ENCODE measurements at places on chromosomes 3 and 15.

DNA sequence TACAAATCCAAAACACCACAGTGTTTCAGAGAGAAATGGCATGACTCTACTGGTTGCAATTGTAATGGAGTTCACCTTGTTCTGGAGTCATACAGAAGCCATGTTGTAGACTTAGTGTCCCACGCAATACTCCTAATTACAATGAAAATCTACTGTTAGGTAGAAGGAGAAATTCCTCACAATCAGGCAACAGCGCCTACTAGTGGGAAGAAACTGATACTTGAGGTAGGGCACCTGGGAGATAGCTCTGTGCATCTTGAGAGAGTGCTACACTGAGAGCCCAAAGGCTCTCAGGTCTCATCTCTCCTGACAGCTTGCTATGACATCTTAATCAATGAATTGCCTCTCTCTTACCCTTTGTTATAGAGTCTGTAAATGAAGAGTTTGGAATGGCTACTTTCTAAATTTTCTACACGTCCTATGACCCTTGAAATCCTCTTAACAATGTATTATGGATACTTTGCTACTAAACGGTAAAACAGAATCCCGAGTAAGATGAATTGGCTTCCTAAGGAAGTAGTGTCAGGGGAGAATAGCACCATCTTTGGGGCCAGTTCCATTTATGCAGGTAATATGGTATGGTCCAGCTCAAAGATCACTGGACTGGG, 422.7 kb upstream of the TPRG1 start:
- peak; percentile 4 for DNase-seq

- DNase-seq, result no peak
These were observed 17.3 kb upstream of the SOX14 start for GRCh38 chr3:137746808-137747207.

GRCh38 chr3:102114264-102114979, 265.1 kb downstream of the NFKBIZ start:
- peak; percentile 4 for DNase-seq

GRCh38 chr3:167978071-167978470, 117.7 kb downstream of the GOLIM4 start:
- DNase-seq, result no peak

DNA sequence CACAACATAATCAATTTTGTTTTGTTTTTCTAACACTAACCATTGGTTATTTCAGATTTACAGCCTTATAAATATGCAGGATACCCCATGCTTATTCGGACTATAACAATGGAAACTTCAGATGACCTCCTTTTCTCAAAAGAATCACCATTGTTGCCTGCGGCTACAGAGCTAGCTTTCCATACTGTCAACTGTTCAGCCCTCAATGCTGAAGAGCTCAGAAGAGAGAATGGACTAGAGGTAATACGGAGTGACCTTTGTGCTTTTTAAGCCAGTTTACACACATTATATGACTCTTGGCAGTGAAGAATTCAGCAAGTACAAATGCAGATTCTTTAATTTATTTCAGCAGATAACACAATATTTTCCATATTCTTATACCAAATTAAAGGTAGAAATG, 81.8 kb downstream of the DNAJC13 start:
- no peak for DNase-seq

DNA sequence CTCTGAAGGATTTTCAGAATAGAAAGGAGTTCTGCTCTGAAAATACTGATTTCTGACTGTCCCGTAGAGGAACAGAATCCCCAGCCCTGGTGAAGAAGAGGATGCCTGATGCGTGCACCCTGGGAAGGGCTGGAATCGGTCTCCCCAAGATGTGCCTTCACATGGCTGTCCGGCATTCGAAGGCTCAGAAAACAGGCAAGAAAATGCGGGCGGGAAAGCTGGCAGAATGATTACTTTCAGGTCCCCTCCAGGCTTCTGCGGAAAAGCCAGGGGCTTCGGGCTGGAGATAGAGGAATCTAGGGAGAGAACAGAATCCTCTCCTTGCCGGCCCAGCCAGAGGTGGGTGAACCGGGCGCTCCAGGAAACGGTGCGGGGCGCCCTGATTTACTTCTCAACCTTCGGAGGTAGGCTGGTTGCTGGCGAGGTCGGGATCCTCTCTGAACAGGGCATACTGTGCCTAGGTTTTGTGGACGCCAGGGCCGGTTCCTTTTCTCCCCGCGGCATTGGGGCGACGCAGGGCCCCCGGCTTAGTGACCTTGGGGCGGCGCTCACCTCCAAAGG, 2.5 kb downstream of the FOXL2NB start:
- no peak for DNase-seq

GRCh38 chr3:11662392-11662990, 18.8 kb upstream of the VGLL4 start:
- no peak for DNase-seq

DNA sequence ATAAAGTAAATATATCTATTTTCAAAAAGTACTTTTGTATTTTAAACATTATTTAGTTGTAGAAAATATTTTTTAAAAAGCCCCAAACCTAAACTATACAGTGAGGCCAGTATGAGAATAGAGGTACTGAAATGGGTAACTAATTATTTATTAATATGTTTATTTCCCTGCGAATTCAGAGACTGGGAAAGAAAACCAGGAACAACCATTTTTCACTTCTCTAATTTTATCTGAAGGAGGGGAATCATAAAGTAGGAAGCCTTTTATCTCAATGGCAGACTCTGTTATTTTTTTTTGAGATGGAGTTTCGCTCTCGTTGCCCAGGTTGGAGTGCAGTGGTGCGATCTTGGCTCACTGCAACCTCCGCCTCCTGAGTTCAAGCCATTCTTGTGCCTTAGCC, 63.6 kb upstream of the TRAK1 start:
- DNase-seq, result no peak

- DNase-seq, result no peak
These were observed 67.4 kb downstream of the XXYLT1 start for GRCh38 chr3:195203606-195204005.

- no peak for DNase-seq
These were observed 55.2 kb upstream of the SEC61A1 start for GRCh38 chr3:127997016-127997415.

GRCh38 chr3:73021301-73021835, 24.8 kb downstream of the PPP4R2 start:
- no peak for DNase-seq

- no peak for DNase-seq
These were observed 61.5 kb downstream of the P3H2 start for GRCh38 chr3:190059242-190059590.

- DNase-seq, result no peak
These were observed at the start of gene ZBTB47 for GRCh38 chr3:42653560-42654330. Gene ZBTB47 (plus strand): TSS chr3:42653697. CDS start chr3:42658356, 4,659 bp downstream.

GRCh38 chr3:32200992-32201758, 37.3 kb upstream of the CMTM8 start:
- no peak for DNase-seq

GRCh38 chr3:142626971-142627370, 30.8 kb downstream of the PLS1 start:
- DNase-seq, result no peak

GRCh38 chr15:26773067-26773877, 406 bp upstream of the GABRB3 start:
- DNase-seq, result no peak

DNA sequence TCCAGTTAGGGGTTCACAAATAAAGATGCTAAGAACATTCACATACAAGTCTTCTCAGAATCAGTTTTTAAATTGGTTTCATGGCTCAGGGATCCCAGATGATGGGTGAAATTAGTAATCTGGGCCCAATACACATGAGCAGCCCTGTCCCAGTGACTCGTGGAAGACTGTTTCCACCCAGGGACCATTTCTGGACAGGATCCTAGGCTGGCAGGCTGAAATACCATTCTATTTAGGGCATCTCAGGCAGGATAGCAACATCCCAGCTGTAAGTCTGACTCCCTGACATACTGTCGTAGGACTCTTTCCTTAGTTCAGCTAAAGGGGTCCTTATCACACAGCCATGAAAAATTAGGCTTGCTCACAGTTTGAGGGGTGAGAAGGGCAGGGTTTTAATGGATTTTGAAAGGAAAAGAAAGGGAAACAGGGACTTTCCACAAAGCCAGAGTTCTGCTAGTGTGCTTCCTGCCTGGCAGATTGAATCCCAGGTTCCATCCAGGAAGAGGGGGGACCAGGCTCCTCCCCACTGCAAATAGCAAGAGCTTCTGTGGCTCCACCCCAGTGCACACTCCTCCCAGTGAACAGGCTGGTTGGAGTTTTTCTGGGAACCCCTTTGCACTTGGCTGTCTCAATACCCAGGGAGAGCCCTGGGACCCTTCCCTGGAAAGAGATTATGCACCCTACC, 41.3 kb upstream of the LYZL4 start:
- DNase-seq, result no peak

DNA sequence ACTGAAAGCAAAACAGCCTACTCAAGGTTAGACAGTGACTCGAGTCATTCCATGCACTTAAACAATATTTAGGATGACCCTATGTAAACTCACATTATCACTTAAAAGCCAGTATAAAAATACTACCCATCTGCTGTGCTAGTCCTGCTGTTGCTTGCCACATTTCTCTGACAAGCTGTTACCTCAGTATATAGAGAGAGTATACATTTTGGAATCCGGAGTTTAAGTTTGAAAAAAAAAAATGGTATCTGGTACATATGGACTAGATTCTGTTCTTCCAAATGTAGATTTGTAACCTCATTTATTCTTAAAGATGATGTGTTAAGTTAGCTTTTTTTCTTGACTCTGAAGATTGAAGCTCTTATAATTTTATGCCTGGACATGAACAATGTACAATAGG, 503.8 kb upstream of the TPRG1 start:
- no peak for DNase-seq

DNA sequence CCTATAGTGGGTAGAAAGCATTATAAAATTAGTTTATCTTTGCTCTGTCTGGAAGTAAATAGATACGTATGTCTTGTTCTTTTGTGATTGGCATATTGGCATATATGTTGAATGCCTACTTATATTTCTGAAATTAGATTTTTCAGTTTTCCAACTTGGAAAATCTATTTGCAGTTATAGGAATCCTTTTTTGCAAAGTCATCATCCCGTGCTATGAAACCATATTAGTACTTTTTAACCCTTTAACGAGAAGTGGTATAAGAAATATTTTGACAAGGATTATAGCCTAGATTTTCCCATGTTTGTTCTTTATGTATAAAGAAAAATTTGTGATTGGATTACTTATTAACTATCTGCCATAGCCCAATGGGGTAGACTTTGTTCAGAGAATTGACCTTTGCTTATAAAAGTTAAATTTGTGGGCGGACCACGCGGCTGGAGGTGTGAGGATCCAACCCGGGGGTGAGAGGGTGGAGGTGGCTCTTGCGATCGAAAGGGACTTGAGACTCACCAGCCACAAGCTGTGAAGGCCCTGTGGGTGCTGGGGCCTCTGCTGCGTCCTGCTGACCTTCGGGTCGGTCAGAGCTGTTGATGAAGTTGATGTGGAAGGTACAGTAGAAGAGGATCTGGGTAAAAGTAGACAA, 5.9 kb downstream of the LRRC28 start:
- no peak for DNase-seq

DNA sequence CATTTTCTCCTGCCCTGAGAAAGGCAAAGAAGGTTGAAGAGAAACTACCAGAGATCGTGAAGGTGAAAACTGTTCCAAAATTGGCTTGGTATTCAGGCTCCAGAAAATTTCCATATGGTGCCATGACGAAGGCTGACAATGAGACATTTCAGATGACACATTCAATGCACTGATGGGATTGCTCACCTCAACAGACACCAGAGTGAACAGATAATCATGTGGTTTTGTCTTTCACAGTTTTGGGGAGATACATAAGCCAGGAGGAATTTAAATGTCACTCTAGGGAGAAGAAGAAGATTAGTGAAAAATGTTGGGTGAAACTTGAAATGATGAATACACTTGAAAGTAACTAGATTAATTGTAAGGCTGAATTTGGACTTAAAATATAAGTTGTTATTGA, 339.7 kb upstream of the EPHA3 start:
- no peak for DNase-seq

- no peak for DNase-seq
These were observed 26.4 kb downstream of the GNB5 start for GRCh38 chr15:52164631-52165265.

DNA sequence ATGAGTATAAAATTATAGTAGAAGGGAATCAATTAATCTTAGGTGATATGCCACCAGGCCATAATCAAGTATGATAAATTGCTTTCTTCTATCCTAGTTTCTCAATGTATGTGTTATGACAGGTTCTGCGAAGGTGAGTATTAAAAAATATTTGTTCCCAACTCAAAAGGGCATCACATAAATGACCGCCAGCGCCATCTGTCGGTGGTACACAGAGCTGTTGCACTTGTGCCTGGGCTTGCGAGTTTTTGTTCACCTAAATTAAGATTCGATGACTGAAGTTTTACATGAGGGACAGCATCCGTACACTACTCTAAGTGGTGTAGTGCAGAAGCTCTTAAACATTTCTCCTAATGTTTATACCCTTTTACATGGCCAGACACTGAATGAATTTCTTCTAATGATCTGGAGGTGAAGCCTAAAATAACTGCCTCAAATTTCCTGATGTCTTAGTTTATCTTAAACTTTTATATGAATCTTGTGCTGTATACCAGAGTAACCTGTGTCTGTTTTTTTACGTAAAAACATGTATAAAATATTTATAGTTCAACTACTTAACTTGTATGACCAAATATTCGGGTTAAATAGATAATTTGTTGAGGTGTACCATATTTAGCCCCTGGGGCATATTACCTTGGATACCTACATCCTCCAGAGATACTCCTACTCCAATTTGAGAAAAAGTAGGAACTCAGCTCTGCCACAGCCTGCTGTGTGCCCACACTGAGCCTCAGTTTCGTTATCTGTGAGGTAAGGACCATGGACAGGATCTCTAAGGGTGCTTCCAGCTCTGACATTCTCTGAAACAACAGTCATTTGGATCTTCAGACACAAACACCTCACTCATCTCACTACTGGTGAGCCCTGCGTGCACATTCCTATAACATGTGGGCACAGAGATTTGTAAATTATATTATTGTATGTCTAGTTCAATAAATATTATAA, 365.6 kb downstream of the MAGI1 start:
- no peak for DNase-seq

- no peak for DNase-seq
These were observed 152.9 kb downstream of the IGF1R start for GRCh38 chr15:98801234-98801561.

DNA sequence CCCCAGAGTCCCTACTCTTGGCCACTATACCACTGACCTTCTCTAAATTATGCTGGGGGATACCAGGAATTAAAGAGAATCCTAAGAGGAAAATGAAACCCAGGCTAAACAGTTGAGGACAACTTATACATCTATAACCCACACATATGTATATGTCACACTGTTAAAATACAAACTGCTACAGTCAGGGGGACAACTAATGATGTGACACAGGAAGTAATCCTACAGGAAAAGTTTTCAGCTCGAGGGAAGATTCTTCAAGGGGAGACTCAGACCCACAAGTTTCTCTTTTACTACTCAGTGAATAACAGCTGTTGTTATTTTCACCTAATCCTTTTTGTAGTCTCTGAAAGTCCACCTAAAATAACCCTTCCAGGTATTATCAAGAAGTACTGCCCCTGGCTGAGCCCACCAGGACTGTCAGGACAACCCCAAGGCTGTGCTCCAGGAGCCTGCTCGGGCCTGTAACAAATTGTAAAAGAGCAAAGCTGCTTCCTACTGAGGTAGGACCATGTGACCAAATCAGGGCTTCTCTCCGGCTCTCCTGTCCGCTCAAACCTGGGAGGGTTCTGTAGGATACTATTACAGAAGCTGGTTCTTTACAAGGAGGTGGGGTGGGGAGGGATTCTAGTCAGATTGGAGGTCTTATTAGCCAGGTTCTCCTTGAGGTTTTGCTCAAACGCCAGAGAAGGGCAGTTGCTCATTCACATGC, 91.6 kb downstream of the SRGAP3 start:
- no peak for DNase-seq
